Hematopoietic multipotent progenitor cell (in vitro differentiated cells): ENCODE measurements at places on chromosomes 1 and 21.

DNA sequence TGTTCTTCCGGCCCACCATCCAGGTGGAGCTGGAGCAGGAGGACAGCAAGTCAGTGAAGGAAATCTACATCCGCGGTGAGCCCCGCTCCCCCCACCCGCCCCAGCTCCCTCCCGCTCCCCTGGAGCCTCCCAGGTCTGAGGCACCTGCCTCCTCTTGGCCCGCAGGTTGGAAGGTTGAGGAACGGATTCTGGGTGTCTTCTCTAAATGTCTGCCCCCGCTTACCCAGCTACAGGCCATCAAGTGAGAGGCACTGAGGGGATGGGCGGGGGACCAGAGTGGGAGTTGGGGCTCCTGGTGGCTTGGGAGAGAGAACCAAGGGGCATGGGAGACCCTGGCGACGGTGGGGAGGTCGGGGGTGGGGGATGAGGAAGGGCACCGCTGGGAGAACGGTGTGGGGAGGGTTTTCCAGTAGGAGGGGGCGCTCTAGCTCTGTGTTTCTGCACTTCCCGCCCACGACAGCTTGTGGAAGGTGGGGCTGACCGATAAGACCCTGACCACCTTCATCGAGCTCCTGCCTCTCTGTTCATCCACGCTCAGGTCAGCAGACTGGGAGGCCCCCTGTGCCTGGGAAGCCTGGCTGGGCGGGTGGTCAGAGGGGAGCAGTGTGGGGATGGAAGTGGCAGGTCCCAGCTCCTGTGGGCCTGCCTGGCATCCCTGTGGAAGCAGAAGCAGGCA is 4.2 kb downstream of the LRRC71 start:
- DNase-seq: no peak

GRCh38 chr1:77283701-77284425 is 2.0 kb downstream of the AK5 start:
- DNase-seq: no peak

- no peak for DNase-seq
These were observed 76.5 kb downstream of the GALNT2 start for GRCh38 chr1:230143534-230143933.

- no peak for DNase-seq
These were observed 36.3 kb downstream of the WDR4 start for GRCh38 chr21:42843056-42843455.

- DNase-seq: no peak
These were observed 82.2 kb upstream of the ABCD3 start for GRCh38 chr1:94335950-94336349.

DNA sequence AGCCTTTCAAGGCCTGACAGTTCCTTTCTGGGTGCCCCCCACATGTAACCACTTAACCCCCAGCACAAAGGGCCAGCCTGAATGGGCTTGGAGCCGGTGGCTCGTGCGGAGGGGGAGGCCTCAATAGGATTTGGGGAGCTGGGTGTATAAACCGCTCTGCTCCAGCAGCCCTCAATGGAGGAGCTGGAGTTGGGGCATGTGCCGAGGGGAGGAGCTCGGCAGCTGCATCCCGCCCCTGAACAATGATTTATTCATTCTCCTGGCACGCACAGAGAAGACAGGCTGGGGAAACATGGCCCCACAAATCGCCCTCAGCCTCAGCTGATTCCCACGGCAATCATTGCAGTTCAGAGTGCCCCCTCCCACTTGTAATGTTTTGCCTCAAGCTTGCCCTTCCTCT is 6.9 kb upstream of the C1orf216 start:
- DNase-seq: no peak

DNA sequence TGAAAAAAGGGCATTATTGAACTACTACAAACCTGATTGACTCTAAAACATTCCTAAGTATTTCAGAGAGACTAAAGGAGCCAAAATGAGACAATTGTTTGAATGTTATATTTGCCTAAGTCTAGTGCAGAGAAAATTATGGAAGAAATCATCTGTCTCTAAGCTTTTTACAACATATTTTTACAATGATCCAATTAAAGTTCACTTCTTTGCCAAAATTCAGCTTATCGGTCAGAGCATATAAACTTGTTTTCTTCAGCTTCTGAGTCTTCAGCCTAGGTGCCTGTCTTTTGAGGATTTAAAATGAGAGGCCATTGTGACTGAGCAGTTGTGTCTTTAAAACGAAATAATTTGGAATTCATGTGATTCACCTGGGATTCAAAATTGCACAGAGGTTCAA is 181.2 kb upstream of the SGIP1 start:
- DNase-seq: no peak

DNA sequence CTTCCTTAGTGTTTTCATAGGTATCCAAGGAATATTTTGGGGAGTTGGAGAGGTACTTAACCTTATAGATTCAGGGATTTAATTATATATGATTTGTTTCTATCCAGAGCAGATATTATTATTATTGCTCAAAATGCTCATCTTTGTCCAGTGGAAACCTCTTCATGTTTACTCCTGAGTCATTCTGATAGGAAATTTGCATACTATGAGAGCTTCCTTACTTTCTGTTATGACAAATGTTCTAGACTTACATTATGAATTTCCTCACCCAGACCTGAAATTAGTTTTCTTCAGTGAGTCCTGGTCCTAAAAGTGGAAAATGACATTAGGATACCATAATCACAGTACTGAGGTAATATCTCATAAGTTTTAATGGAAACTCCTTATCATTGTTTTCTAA is 57.5 kb upstream of the PLPPR5 start:
- DNase-seq: no peak

GRCh38 chr1:88140325-88140724 is 543.7 kb upstream of the PKN2 start:
- DNase-seq: no peak

- DNase-seq: peak; percentile 87
These were observed 19.4 kb downstream of the ENO1 start for GRCh38 chr1:8858888-8859706.

- no peak for DNase-seq
These were observed 52.2 kb downstream of the CAPZB start for GRCh38 chr1:19432943-19433718.

GRCh38 chr1:60113028-60113427 is 39.5 kb upstream of the C1orf87 start:
- no peak for DNase-seq
